ENCODE measurements at places on chromosomes 13 and 19. TPM values are rescaled to one million over a fixed set of nuclear protein-coding genes. Genes with fewer than 3 reads are reported as not detected.
A peak's percentile ranks its signal among the peaks of the same experiment; 100 is the strongest.

- DNase-seq: no peak
These were observed 29.6 kb upstream of the RCBTB2 start for GRCh38 chr13:48562296-48563066.

DNA sequence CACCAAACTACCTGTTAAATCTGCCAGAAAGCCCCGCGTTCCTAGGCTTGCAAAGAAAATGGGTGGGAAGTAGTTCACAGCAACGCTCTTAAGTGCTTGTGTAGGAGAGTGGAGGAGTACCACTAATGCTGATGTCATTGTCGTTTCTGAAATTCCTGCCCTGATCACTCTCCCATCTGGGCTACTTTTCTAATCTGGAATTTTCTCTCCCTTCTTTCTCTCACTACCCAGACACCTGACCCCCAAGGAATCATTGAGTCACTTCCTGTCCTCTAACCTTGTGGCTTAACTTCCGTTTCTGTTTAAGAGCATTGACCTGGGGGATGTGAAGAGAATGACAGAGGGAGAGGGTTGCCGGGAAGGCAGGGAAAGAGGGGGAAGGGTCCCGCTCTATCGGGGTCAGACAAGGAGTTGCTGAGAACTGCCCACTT, 98.7 kb downstream of the STARD13 start:
- DNase-seq: no peak

DNA sequence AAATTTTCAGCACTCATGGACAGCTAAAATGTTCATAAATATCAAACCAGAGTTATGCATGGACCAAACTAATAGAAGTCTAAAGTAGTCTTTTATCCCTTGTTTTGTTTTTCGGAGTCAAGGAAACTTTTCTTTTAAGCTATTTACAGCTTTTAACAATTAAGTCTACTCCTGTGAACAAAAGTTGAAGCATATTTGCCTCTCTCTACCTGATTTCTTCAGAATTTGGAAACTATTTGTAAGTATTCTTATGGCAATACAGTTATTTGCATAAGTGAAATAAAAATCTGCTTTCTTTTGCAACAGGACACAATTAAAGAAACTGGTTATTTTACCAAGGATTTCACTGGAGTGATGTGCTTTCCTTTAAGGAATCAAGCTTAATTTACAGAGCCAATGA, 47.1 kb upstream of the ANKRD10 start:
- no peak for DNase-seq

- DNase-seq: no peak
These were observed 6.9 kb upstream of the LTBP4 start for GRCh38 chr19:40594255-40594654.

GRCh38 chr19:31350693-31351055, 1.4 kb upstream of the TSHZ3 start:
- DNase-seq: peak; percentile 52

- no peak for DNase-seq
These were observed at the start of gene SERTM1 for GRCh38 chr13:36673838-36674326. Gene SERTM1 (plus strand): TSS chr13:36674020. CDS start chr13:36695079, 21,059 bp downstream.

Gene TUBB4A
- 1.8 TPM for total RNA-seq

DNA sequence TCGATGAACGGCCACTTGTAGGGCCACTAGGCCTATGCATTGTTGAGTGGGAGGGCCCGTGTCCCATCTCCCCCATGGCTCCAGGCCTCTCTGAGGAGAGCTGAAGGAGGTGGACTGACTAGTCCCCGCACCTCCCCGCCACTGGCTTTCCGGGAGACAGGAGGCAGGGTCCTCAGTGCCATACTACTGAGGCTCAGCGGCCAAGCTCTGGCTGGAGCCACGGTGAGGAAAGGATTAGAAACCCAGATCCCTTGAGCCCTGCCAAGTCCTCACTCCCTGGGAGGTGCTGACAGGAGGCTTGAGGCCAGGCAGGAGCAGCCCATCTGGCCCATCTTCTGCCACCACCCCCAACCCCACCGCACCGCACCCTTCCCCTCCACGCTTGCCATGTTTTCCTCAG, 29.0 kb downstream of the CCDC8 start:
- DNase-seq: no peak

- no peak for DNase-seq
These were observed 129.3 kb downstream of the KCNRG start for GRCh38 chr13:50144246-50145160.

Gene IZUMO2
- not detected for total RNA-seq

Gene ZNF835
- total RNA-seq: 6.5 TPM

Gene RFXANK
- 64.7 TPM for total RNA-seq

Gene GPR4
- 2.2 TPM for total RNA-seq

- peak; percentile 75 for DNase-seq
These were observed 28.3 kb downstream of the CEBPA start for GRCh38 chr19:33273881-33274662.

DNA sequence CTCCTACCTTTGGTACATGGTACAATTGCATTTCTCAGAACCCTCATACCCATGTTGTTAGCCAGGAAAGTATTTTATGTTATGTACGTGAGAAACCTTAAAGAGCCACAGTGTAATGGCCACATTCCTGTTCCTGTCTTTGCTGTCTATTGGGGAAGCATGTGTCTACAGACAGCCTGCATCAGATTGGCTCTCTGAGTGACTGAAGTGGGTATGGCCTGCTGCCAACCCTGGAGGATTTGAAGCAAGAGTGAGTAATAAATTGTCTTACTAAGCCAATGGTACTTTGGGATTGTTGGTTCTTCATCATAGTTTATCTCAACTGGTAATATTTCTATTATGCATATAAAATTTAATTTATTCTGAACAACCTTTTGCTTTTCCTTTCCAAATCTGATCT, 574.1 kb downstream of the LMO7 start:
- DNase-seq: no peak

Gene ZSWIM4
- total RNA-seq: 11.2 TPM

GRCh38 chr13:66501181-66501580, 729.0 kb downstream of the PCDH9 start:
- no peak for DNase-seq

All from mucosa of gallbladder (tissue), 1 donor.